ENCODE measurements at places on chromosomes 7 and 10. TPM values are rescaled to one million over a fixed set of nuclear protein-coding genes. Genes with fewer than 3 reads are reported as not detected.

UNCX gene
- not detected for total RNA-seq

GNAT3 gene
- not detected for total RNA-seq

DNAJC1 gene
- 24.4 TPM for total RNA-seq

STN1 gene
- total RNA-seq, result 18.6 TPM

PNLIPRP3 gene
- not detected for total RNA-seq

NUTM2E gene
- 0.46 TPM for total RNA-seq

TAS2R3 gene
- total RNA-seq, result 2.2 TPM

IFIT1B gene
- 1.1 TPM for total RNA-seq

SEMA3E gene
- 1.9 TPM for total RNA-seq

NKX6-2 gene
- not detected for total RNA-seq

NME8 gene
- 0.19 TPM for total RNA-seq

PALD1 gene
- 7.4 TPM for total RNA-seq

C10orf67 gene
- not detected for total RNA-seq

PGAM2 gene
- total RNA-seq, result 2.1 TPM

HOXA3 gene
- 7.2 TPM for total RNA-seq

PRF1 gene
- total RNA-seq, result 5.2 TPM

KCP gene
- 0.95 TPM for total RNA-seq

HOXA1 gene
- total RNA-seq, result 0.71 TPM

GNG11 gene
- 24.1 TPM for total RNA-seq

SPAM1 gene
- not detected for total RNA-seq

PTCD1 gene
- total RNA-seq, result 5.6 TPM

SH2D4B gene
- total RNA-seq, result 0.10 TPM

AIMP2 gene
- total RNA-seq, result 22.6 TPM

Data from posterior vena cava (tissue), 2 donors.